ENCODE measurements at places on chromosomes 6 and 20.

DNA sequence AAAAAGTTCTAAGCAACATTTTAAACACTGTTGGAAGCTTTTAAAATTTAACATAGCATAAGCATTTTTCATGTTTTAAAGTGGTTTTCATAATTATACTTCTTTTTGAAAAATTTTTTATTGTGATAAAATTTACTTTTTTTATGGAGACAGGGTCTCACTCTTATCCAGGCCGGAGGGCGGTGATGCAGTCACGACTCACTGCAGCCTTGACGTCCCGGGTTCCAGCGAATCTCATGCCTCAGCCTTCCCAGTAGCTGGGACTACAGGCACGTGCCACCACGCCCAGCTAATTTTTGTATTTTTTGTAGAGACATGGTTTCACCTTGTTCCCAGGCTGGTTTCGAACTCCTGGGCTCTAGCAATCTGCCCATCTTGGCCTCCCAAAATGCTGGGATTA lies 46.1 kb upstream of the TULP4 start:
- no peak for DNase-seq

GRCh38 chr6:89117211-89118108 lies at the start of gene SRSF12:
SRSF12 (minus strand) TSS chr6:89118071; CDS start chr6:89117887, 184 bp downstream.
- peak; percentile 19 for DNase-seq

- DNase-seq, result no peak
These were observed 28.1 kb downstream of the NRSN1 start for GRCh38 chr6:24154121-24154520.

- DNase-seq, result no peak
These were observed 325.3 kb downstream of the GJA1 start for GRCh38 chr6:121760745-121761144.

DNA sequence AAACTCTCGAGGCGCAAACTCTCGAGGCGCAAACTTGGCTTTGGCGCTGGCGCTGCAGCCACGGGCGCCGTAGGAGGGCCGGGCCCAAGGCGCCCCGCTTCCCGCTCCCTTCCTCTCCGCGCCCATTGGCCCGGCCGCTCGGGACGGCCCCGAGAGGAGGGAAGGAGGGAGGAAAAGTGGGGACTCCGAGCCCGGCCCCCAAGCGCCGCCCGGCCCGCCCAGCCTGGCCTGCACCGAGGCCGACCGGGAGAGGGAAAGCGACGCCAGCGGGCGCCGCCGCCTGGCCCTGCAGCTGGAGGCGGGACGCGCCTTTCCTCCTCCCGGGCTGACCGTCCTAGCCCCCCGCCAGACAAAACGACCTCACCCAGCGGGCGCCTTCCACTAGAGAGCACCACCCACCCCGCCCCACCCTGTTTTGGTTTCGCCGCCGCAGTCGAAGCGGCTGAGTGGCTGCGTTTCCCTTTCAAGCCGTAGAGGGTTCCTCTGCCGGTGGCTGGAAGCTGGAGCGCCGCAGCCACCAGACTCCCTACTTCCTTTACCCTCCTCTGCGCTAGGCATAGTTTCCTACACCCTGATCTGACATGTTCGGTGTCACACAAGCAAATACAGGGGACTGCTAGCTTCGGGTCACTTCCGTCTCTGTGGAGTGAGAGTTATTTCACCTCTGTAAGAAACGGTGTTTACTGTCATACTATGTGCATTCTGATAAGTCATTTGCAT lies at the start of gene MBOAT1:
Gene MBOAT1, minus strand, starts transcription at position 78 of the 720 bp plus-strand sequence. CDS start 235 bp downstream, outside the sequence.
- DNase-seq, result peak; percentile 50

GRCh38 chr20:23135449-23136420 lies 49.6 kb upstream of the CD93 start:
- no peak for DNase-seq

GRCh38 chr6:78749326-78749725 lies 118.0 kb upstream of the IRAK1BP1 start:
- no peak for DNase-seq

DNA sequence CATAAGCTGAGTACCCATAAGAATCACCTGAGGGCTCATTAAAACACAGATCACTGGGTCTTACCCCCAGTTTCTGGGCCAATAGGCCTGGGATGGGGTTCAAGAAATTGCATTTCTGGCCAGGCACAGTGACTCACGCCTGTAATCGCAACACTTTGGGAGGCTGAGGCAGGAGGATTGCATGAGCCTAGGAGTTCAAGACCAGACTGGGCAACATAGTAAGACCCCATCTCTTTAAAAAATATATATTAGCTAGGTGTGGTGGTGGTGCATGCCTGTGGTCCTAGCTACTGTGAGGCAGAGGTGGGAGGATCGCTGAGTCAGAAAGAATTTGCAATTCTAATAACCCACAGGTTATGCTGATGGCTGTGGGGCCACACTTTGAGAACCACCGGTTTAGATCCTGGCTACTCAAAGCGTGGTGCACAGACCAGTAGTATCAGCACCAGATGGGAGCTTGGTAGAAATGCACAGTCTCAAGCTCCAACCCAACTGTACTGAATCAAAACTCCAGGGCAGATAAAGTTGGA lies 2.0 kb downstream of the CCM2L start:
- no peak for DNase-seq

GRCh38 chr20:63101781-63102720 lies 95.3 kb upstream of the BHLHE23 start:
- DNase-seq, result peak; percentile 54
